ENCODE measurements at places on chromosomes 3 and 15.

DNA sequence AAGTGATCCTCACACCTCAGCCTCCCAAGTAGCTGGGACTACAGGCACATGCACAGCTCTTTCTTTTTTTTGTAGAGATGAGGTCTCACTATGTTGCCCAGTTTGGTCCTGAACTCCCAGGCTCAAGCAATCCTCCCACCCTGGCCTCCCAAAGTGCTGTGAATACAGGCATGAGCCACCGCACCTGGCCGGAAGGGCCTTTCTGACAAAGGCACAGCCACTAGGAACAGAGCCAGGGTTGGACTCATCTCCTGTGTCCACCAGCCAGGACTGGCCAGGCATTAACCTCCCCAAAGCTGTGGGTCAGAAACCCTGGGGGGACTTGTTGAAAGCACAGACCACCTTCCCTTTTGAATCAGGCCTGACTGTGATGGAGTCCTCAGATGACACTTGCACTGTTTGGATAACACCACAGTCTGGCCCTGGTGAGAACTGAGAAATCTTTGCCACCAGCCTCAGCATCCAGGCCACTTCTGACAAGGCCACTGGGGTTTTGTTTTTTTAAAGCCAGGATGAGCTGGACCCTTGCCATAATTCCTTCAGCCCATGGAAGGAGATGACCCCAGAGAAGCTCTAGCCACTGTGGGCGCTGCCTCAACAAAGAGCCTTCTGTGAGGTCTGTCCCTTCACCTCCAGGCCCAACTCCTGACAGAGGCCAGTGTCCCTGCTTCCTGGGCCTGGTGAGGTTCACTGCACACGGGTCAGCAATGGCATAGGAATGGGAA is 4.8 kb downstream of the TKT start:
- DNase-seq, result no peak

GRCh38 chr3:146334151-146334550 is 83.2 kb upstream of the PLSCR4 start:
- DNase-seq, result no peak

DNA sequence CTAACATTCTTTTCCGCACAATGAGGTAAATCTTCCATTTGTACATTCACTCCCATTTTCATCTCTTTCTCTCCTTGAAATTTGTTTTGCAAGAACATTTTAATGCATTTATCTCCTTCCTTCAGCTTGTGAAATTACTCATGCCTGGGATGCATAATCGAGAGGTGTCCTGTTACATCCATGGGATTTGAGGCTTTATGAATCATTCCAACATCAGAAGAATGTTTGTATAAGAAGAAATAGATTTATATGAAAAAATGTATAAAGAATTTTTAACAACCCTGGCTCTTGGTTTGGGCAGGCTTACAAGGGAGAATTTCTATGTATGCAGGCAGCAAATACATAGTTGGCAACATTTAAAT is 93.2 kb upstream of the MBNL1 start:
- no peak for DNase-seq

- no peak for DNase-seq
These were observed 14.8 kb downstream of the ARNT2 start for GRCh38 chr15:80418892-80419537.

DNA sequence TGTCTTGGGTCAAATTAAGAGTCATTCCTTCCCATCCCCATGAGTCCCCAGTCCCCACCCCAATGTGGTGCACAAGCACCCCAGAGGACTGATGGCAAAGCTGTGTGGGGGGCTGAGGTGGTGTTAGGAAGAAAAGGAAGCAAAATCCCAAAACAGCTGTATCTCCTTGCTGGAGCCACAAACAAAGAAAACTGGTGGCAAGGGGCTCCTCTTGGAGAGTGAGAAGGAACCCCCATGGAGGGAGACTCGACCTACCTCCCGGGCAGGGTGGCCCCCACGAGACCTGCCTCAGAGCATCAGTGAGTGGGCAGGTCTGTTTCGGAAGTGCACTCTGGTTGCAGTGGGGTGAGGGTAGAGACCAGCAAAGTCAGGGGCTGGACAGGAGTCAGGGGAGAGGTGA is 29.2 kb downstream of the PRR23E start:
- no peak for DNase-seq

DNA sequence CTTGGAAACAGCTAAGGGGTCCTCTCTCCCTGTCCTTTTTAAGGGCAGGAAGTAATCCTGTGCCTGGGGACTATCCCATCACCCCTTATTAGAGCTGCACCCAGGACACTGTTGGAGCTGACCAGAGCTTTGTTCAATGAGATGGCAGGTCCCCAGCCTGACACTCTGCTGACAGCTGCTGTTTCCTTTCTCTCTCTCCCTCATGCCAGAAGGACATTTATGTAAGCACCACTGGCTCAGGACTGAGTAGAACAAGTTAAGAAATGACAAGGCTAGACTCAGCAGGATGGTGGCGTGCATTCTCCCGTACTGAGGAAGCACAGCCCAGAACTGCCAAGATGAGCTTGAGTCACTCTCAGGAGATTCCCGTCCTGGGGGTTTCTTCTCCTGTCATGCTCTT is 17.3 kb downstream of the GJD2 start:
- DNase-seq, result no peak

GRCh38 chr3:188239577-188239976 is 85.6 kb downstream of the LPP start:
- no peak for DNase-seq

DNA sequence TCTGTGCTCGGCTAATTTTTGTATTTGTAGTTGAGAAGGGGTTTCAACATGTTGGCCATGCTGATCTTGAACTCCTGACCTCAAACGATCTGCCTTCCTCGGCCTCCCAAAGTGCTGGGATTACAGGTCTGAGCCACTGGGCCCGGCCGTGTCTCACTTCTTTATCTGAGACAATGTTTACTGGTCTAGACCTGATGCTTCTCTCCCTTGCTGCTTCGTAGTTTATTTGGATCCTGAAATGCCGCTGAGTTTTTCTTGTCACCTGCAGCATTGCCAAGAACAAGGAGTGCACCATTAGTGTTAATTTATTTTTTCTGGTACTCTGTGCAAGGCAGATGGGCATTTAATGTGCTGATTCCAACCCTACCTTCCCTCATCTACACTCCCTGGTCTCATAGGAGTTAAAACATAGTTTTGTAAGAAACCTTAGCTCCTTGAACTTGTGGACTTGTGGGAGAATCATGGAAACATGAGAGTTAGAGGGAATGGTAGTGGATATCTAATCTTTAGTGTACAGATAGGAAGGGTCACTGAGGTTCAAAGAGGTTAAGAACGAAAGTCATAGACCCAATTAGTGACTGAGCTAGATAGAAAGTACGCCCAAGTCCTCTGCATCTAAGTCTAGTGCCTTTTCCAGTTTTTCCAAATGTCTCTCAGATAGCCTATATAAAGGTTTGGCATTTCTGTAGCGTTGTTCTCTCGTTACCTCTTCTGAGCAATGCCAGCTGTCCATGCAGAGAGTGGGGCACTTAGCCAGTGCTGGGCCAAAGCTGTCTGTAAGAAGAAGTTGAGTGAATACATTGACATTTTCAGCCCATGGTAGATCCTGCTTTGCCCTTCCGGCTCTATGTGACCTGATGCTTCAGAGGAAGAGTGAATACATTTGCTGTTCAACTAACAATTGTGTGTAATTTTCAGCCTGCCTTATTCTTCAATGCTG is 244.1 kb downstream of the LPP start:
- no peak for DNase-seq

- DNase-seq, result no peak
These were observed 22.7 kb downstream of the ATP6V1A start for GRCh38 chr3:113769551-113769950.

DNA sequence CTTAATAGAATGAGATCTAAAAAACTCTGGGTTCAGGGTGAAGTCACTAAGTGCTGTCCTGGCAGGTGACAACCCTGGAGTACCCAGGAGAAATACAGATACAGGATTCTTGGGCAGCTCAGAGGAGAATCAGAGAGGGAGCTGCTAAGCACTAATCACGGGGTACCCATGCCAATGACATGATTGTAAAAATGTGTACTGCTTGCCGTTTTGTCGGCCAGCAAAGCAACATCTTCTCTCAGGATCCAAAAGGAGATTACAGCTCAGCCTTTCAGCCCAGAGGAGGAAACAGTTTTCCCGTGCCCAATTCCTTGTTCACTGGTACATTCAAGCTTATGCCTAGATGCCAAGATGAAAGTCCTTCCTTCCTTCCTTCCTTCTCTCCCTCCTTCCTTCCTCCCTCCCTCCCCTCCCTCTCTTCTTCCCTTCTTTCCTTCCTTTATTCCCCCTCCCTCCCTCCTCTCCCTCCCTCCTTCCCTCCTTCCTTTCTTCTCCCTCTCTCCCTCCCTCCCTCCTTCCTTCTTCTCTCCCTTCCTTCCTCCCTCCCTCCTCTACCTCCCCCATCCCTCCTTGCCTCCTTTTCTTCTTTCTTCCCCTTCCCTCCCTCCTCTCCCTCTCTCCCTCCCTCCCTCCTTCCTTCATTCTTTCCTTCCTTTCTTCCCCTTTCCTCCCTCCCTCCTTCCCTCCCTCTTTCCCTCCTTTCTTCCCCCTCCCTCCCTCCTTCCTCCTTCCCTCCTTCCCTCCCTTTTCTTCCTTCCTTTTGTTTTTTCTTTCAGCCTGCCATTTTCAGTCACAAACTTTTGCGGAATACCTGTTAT is 4.1 kb upstream of the MINAR1 start:
- DNase-seq, result no peak

DNA sequence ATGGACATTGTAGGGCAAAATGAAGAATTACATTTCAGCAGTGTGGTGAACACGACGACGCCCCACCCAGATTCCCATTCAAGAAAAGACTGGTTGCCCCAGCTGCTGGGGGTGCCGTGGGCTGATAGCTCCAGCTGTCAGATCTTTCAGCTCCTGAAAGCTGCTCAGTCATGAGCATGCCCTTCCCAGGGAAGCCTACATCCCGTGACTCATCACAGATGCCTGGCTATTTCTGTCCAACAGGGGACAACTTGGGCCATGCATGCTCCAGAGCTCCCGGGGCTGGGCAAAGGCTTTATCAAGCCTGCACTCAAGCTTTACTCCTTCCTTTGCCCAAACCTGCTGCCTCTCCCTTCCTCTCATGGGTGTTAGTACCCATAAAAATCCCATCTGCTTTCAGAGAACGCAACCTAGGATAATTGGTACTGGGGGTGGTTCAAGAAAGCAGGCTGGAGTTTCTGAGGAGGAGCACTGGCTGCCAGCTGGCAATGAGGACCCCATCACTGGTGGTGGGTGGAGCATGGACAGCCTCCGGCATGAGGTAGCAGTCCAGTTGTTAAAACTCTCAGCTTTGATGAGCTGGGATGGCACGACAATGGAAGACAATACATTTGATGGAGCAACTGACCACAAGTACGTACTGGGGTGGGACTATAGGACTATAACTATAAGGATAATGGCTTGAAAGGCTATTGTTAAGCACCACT is 16.4 kb upstream of the ST8SIA2 start:
- no peak for DNase-seq

DNA sequence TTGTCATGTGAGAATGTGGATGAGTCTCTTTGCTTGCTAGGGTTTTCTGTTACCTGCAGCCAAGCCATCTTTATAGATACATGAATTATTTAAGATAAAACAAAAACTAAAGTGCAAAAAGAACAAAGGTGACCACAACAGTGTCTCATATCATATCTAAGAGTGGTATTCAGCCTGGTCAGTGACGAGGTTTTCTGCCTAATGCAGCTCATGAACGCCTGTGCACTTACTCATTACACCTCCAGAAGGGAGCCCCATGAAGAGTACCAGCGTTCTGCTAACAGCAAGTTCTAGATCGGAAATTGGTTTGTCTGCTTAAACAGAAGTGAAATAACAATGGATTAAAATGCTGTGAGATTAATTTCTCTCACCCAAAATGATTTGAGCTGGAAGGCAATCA is 19.2 kb downstream of the PXYLP1 start:
- DNase-seq, result no peak

DNA sequence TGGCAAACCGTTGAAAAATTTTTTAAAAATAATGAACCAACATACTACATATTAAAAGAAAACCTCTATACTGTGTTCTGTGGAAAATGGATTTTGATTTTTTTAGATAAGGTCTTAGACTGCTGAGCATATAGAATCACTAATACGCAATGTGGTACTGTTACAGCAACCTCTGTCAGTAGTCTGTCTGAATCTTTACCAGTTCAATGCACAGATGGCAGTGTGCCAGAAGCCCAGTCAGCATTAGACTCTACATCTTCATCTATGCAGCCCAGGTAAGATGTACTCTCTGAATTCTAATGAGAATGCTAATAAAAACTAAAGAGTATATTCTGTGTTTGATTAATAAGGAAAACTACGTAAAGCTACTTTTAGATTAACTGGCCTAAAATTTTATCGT is 31.3 kb upstream of the FAH start:
- DNase-seq, result no peak

DNA sequence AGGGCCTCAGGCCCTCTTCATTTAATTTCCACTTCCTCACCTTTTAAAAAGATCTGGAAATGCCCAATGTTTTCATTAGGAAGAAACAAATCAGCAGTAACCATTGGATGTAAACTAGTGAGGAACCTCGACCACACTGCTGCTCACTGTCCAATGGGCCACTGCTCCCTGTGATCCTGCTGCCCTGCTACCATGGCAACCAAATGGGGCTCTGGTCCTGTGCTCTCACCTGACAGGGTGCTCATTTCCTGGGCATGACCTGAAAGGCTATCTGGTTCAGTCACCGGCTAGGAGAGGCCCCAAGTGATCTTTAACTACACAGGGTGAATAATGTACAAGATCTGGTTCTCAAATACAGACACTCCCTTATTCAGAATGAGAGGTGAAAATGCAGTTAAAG is 54.6 kb downstream of the ARHGEF3 start:
- no peak for DNase-seq

DNA sequence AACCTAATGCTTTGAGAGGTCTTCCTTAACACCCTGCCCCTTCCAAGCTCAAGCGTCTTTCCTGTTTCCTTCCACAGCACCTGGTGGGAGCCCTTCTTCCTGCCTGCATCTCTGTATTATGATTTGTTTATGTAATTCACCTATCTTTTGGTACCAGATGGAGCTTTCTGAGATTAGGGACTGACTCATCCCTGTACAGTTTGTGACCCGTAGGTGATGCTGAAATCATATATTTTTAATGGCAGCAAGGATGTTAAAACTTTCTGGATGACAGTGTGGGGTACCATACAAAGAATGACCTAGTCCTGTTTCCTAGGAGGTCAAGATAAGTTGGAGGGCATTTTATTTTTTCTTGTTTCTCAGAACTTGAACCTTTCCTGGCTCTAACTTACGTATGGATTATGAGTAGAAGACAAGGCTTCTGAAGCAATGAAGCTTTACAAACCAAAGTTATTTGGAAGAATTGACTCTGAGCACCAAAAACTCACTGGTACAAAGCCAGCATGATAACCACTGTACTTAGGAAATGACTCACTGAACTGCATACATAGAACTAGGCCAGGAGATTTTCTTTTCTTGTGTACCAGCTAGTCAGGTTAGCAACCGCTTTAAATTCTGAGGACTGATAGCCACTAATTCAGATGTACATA is 46.6 kb downstream of the HHLA2 start:
- DNase-seq, result peak; percentile 1

DNA sequence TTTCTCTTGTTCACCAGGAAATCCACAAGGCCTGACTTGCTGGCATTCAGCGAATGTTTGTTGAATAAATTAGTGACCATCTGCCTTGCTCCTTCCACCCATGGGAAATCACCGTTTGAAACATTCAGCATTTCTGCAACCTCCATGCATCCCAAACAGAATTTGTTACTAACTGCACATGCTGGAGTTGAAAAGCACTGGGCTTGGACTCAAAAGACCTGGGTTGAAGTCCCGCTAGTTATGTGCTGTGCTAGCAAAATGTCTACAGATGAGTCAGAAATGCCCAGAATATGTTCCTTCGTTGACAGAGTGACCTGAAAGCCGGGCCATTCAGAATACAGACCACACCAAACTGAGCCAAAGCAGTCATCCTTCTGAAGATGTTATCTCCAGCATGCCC is 144.6 kb downstream of the ALDH1A2 start:
- DNase-seq, result no peak

Measured in GM12892 (cell line).